ENCODE measurements at places on chromosomes 2 and 18. TPM values are rescaled to one million over a fixed set of nuclear protein-coding genes. Genes with fewer than 3 reads are reported as not detected.

DNA sequence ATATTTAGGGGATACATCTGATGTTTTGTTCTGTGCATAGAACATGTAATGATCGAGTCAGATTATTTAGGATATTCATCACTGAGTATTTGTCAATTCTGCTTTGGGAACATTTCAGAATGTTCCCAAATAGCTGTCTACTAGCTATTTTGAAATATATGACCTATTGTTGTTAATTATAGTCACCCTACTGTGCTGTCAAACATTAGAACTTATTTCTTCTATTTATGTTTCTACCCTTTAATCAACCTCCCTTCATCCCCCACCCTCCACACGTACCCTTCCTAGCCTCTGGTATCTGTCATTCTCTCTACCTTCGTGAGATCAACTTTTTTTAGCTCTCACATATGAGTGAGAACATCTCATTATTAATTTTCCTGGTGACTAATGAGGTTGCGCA is 40.9 kb downstream of the ANKRD12 start:
- H3K36me3 ChIP-seq: peaks cover 2% of the 10 kb centered on the region
- H3K4me1 ChIP-seq: peaks cover 54% of the 10 kb centered on the region
- no peak overlapping the region for H3K27ac ChIP-seq
- no peaks in the 10 kb centered on the region for H3K27me3 ChIP-seq

Gene GCKR
- 0.44 TPM for total RNA-seq

Gene VWC2L
- not detected for total RNA-seq

Gene CNGA3
- 0.18 TPM for total RNA-seq

- no peak overlapping the region for H3K27ac ChIP-seq
- no peaks in the 10 kb centered on the region for H3K4me1 ChIP-seq
- no peaks in the 10 kb centered on the region for H3K36me3 ChIP-seq
- no peak for DNase-seq
Observed at GRCh38 chr2:144780983-144781382, 261.1 kb upstream of the ZEB2 start.

DNA sequence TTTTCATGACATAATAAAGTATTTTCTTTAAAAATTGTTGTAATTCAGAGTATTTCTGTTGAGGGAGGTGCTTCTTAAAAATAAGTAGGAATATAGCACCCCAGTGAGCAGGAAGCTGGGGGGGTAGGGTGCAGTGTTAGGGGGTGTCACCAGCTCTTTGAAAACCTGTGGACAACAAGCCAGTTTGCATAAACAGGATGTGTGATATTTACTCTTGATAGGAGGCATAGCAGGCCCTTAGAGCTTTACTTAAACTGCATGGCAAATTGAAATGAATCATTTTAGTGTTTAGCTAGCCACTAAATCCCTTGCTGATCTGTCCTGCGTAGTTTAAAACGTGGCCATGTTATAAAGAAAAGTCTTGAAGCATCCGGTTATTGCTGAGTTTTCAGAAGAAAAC is 8.4 kb downstream of the TGIF1 start:
- DNase-seq: no peak
- peaks cover 32% of the 10 kb centered on the region for H3K36me3 ChIP-seq
- H3K4me1 ChIP-seq: peaks cover 45% of the 10 kb centered on the region
- H3K27me3 ChIP-seq: no peaks in the 10 kb centered on the region
